ENCODE measurements at places on chromosomes 5 and 9. TPM values are rescaled to one million over a fixed set of nuclear protein-coding genes. Genes with fewer than 3 reads are reported as not detected.

- DNase-seq: no peak
Observed at GRCh38 chr5:63400079-63400478, 562.2 kb downstream of the HTR1A start.

- DNase-seq: no peak
Observed at GRCh38 chr5:73232266-73233041, 59.5 kb downstream of the TMEM174 start.

- no peak for DNase-seq
Observed at GRCh38 chr5:64507264-64507605, 1.4 kb downstream of the RGS7BP start.

DNA sequence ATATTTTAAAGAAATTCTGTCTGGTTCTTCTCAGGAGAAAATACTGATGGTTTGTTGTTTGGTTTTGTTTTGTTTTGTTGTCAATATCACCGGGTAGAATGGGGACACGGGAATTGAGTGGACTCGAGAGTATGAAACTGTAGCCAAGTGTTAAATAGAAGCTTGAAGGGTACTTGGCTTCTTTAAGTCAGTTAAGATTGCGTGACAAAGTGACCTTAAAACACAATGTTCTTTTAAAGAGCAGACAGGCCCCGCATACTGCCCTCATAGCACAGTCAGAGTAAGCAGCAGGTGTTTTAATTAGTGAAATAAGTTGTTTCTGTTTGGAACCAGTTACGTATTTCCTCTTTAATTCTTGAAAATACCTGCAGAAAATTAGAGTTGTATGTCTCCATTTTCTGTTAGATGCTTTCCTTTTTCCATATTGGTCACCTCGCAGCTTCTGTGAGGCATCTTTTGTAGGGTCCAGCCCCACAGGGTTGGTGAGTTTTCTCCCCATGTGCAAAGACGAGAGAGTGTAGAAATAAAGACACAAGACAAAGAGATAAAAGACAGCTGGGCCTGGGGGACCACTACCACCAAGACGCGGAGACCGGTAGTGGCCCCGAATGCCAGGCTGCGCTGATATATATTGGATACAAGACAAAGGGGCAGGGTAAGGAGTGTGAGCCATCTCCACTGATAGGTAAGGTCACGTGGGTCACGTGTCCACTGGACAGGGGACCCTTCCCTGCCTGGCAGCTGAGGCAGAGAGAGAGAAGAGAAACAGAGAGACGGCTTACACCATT, 9.6 kb downstream of the TRIP13 start:
- DNase-seq: no peak

Gene DRD1
- 0.05 TPM for total RNA-seq

GRCh38 chr9:18793122-18793521, 239.9 kb downstream of the SAXO1 start:
- no peak for DNase-seq

Gene ANKRD18A
- total RNA-seq: 3.0 TPM

Gene APBB3
- 18.4 TPM for total RNA-seq

Gene PHF19
- 15.3 TPM for total RNA-seq

GRCh38 chr5:179699616-179700237, 960 bp downstream of the CANX start:
- DNase-seq: no peak

GRCh38 chr9:93387791-93388190, 63.7 kb upstream of the FAM120A start:
- DNase-seq: no peak

Gene LOX
- 6.8 TPM for total RNA-seq

- DNase-seq: peak; percentile 10
Observed at GRCh38 chr9:98881356-98881755, 62.4 kb upstream of the COL15A1 start.

- DNase-seq: no peak
Observed at GRCh38 chr9:136381966-136382513, 8.6 kb upstream of the CARD9 start.
